ENCODE measurements at places on chromosomes 2 and 18.

DNA sequence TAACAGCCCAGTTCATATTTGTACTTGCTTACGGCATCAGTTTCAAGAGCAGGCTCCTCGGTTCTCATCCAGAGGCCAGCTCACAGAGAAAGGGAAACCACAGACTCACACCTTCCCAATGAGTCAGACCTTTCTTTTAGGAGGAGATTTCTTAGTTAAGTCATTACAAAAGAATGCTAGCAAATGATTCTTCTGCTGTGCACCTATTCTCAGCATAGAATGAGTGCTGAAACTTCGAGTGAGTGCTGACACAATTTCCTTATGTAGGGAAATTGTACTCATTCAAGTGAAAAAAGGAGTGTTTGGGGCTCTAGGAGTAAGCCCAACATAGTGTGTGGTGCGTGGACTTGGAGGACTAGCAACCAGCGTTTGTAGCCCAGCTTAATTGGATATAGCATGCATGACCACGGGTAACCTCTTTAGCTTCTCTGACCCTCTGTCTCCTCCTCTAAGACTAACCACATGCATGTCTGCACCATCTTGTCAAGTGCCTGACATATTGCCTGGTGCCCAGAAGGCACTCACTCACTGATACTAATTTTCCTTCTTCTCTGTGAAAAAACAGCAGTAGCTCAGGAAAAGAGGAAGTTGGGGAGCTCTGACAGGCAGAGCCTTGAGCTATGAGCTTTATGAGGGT is 87.0 kb downstream of the ALPK2 start:
- DNase-seq: no peak

GRCh38 chr18:49862656-49863385 is 49.5 kb upstream of the ACAA2 start:
- DNase-seq: no peak

GRCh38 chr18:58227361-58227930 is 183.4 kb downstream of the NEDD4L start:
- DNase-seq: no peak

DNA sequence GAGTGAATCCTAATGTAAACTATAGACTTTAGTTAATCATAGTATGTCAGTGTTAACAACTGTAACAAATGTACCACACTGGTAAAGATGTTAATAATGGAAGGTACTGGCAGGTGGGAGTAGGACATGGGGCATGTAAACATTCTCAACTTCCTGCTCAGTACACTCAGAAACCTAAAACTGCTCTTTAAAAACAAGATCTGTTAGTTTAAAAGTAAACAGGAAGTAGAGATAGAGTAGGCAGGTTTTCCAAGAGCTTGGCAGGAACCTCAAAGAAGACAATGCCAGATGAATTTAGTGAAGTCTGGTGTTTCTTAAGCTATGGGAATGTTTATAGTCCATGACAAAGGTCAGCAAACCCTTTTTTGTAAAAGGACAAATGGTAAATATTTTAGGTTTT is 46.6 kb downstream of the CCDC138 start:
- DNase-seq: no peak

Data from stimulated activated CD4-positive, alpha-beta T cell treated with anti-CD3 and anti-CD28 coated beads, Interleukin-1b, Interleukin-23, amount 100 ng/mL, for 1 hour (primary cell).